ENCODE measurements at places on chromosomes 6 and 20.

DNA sequence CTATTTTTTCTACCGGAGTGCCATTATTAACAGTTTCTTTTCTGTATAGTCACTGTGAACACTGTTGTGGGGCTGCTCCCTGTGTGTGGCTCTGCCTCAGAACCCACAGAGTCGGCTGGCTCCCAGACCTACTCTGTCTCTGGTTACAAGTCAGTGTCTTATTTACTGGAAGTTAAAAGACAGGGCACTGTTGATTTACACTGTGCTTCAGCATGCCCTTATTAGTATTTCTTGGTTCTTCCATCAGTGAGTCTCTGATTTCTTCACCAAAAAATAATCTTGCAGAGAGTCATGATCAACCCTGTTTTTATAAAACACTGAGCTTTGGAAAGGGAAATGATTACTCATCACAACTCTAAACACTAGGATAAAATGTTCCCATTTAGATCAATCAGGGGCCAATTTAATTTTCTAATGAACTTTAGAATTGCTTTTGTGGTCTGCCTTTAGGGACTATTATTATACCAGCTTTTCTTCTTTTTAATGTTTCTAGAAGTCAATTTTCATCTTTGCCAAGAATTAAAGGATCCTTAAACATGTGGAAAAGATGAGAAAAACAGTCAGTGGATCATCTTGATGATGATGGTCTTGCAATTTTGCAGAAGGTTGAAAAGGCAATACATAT is 92.6 kb downstream of the UTRN start:
- no peak for DNase-seq

GRCh38 chr20:14497004-14497403 is 159.6 kb upstream of the FLRT3 start:
- no peak for DNase-seq

- DNase-seq, result no peak
Measured at GRCh38 chr6:6560909-6561308, 27.6 kb upstream of the LY86 start.

GRCh38 chr6:91865889-91866288 is 1279.0 kb upstream of the MAP3K7 start:
- no peak for DNase-seq

DNA sequence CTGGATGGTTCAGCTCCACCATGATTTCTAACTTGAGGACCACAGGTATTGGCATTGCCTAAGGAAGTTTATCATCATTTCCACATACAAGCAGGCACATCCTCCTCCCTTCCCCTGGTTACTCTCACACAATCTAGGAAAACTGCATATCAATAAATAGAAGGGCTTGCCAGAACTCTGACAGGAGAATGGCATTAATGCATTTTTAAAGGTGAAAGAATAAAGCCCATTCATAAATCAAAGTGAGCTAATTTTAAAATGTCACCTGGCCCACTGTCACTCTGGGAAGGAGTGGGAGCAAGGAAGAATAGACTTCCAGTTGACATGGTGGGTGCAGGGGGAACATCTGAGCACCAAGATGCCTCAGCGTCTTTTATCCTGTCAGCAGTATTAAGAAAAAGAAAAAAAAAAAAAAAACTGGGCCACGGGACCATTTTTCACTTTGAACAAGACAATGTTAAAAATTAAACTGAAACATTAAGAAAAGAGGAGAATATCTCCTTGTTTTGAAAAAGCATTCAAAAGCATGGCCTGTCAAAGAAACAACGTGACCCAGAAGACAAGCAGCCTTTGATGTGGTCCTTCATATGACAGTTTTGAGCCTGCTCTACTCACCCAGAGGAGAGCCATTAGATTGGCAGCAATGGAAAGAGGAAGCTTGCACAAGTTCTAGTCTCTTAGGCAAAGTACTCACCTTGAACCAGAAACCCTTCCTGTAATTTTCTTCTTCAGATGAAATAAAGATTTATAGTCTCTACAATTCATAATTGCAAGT is 39.3 kb upstream of the SMLR1 start:
- DNase-seq, result no peak

DNA sequence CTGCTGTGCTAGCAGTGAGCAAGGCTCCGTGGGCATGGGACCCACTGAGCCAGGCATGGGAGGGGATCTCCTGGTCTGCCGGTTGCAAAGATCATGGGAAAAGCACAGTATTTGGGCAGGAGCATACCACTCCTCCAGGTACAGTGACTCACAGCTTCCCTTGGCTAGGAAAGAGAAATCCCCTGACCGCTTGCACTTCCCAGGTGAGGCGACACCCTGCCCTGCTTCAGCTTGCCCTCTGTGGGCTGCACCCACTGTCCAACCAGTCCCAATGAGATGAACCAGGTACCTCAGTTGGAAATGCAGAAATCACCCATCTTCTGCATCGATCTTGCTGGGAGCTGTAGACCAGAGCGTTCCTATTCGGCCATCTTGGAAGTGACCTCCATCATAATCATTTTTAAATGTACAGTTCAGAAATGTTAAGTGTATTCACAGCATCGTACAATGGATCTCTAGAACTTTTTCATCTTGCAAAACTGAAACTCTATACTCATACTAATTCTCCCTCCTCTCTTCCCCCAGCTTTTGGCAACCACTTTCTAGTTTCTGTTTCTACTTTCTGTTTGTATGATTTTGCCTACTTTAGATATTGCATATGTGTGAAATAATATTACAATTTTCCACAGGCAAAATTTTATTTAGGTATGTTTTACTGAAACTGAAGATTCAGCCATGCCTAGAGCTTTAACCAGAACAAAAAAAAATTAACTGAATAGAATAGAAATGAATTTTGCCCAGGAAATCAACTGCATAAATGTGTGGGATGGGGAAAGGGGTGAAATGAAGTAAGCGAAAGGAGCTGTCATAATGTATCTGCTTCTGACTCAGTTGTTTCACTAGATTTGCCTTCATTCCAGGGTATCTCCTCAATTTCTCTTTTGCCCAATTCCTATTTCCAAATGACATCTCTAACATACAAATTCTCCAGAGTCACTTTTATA is 100.0 kb downstream of the RWDD2A start:
- peak; percentile 15 for DNase-seq

GRCh38 chr6:80605165-80605989 is 498.9 kb downstream of the BCKDHB start:
- peak; percentile 8 for DNase-seq

- DNase-seq, result peak; percentile 82
Measured at GRCh38 chr6:31737991-31738979, 1.5 kb upstream of the MSH5 start.

- no peak for DNase-seq
Measured at GRCh38 chr6:113291751-113292445, 565.2 kb upstream of the MARCKS start.

- no peak for DNase-seq
Measured at GRCh38 chr6:38749473-38749872, 34.4 kb downstream of the DNAH8 start.

- no peak for DNase-seq
Measured at GRCh38 chr6:96015518-96016333, at the start of gene FUT9. FUT9 (plus strand) TSS chr6:96015974; CDS start chr6:96203156, 187,182 bp downstream.

DNA sequence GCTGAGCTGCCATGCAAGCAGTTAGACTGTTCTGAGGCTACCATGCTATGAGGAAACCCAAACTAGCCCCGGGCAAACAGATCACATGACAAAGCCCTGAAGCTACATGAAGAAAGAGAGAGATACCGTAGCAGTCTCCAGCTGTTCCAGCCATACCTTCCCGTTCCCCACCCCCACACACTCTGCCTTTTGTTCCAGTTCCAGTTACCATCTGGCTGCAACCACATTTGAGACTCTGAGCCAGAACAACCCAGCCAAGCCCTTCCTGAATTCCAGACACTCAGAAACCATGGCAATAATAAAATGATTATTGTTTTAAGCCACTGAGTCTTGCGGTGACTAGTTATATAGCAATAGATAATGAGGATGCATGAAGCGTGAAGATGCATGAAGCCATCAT is 28.3 kb downstream of the RIN2 start:
- DNase-seq, result no peak

DNA sequence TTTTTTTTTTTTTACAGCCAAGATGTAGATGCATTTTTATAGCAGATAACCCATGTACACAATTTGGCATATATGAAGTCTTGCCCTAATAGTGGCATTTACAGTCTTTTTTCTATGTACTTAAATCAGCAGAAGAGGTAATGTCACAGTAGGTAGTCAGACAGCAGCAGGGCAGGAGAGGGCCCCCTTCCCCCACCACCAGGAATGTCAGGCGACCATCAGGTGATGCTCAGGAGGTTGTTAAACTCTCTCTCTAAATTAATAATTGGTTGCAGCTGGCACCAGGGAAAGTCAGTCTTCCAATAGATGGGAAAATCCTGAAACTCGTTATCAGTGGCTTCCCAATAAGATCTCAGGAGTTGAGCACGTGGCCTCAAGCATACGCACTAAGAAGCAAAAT is 188.0 kb upstream of the ADGRB3 start:
- DNase-seq, result no peak

DNA sequence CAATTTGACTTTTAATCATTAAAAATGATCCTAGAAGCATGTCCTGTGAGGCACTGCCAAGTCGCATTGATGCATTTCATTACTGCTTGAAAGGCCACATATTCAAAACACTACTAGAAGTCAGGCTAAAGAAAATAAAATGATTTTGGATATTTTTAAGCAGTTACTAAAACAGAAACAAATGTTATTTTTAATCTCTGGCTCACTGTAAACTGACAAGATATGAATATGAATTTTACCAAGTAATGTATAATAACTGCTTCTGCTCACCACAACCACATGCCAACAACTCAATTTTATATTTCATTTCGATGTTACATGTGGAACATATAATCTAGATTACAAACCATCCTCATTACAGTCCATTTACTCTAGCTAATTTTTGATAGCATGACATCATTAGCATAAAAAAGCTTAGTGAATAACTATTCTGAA is 90.6 kb downstream of the ATXN1 start:
- no peak for DNase-seq

GRCh38 chr6:2439632-2440031 is 194.2 kb upstream of the GMDS start:
- DNase-seq, result no peak

DNA sequence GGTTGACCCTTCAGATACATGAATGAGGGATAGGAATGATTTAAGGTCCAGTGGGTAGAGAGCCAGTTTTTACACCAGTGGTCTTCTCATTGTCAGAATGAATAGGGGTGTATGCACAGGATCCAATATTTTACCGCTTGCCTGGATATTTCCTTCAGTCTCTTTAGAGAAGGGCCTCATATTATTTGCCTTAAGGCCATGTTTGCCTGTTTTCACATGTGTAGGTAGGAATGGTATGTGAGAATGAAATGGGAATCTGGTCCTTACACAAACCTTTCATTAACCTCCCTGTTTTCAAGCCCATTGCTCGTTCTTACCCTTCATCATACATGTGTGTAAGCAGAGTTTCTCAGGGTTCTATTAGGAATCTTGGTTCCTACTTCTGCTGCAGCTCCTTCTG is 62.4 kb downstream of the LIN28B start:
- DNase-seq, result no peak

DNA sequence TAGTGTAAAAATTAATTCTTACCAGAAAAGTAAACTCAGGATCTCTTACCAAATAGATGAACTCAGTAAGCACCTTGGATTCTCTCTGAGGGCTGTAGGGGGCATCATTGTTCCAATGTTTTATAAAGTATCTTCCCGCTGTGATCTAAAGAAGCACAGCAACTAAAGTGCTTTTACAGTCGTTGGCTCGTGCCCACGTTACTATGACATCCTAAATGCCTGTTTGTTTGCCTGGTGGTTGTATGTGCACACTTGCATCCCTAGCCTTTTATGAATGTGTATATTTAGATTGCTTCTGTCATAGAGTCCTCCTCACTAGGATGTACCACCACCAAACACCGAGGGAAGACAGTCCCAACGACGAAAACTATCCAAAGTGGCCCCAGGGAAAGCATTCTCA is 34.5 kb downstream of the SLX4IP start:
- peak; percentile 40 for DNase-seq

GRCh38 chr20:37850724-37851355 is 52.1 kb upstream of the VSTM2L start:
- no peak for DNase-seq

- DNase-seq, result no peak
Measured at GRCh38 chr6:132673376-132674094, 14.6 kb upstream of the TAAR1 start.

DNA sequence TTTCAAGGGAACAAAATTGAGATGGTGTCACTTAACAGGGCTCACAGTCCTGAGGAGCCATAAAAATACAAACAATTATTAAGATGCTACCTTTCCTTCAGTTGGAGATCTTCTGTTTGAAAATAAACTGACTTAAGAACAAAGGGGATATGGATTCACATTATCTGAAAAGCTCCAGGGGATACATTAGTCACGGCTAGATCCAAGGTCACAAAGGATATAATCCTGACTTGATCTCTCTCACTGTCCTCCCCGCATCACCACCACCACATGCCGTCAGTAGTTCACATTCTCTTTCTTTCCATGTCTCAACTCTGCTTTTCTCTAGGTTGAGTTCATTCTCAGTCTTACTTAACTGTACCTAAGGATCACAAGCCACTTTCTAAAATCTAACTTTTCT is 530.4 kb upstream of the MARCKS start:
- no peak for DNase-seq

GRCh38 chr6:157895585-157895984 is 72.5 kb downstream of the SNX9 start:
- DNase-seq, result no peak

DNA sequence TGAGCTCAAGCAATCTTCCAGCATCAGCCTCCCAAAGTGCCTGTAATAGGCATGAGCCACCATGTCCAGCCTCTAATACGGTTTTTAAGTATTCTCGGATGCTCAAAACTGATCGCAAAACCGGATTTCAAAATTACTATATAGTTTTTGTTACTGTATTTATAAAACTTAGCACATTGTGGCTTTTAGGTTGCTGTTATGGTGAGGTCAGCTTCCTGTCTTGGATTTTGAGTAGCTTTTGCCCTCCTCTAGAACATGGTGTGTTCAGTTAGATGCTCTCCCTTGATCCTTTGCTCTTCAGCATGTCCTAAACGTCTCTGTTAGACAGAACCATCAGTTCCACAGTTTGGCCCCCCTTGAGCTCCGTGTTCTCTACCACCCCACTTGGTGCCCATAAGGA is 96.2 kb downstream of the RPP40 start:
- peak; percentile 55 for DNase-seq

DNA sequence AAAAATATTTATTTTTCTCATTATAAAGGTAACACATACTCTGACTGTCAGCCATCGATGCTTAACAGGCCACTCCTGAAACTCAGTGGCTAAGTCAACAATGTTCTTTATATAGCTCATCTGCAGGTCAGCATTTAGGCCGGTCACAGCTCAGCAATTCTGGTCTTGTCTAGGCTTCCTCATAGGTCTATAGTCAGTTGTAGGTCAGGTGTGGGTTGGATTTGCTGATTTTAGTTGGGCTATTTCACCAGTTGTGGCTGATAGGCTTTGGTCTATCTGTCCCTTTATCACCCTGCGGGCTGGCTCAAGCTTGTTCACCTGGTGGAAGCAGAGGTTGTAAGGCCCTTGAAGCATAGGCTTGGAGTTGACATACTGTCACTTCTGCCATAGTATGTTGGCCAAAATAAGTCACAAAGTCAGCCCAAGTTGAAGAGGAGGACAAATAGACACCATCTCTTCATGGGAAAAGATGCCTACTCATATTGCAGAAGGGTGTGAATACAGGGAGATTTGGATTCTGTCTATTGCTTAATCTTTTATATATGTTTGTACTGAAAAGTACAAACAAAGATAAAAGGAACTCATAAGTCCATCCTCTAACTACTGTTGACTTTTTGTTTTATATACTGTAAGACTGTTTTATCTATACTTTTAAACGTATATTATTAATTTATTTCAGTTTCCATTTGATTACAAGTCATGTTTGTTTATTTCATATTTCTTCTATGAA is 75.0 kb downstream of the BCKDHB start:
- DNase-seq, result peak; percentile 5
